ENCODE measurements at places on chromosomes 6 and 20. TPM values are rescaled to one million over a fixed set of nuclear protein-coding genes. Genes with fewer than 3 reads are reported as not detected.

DNA sequence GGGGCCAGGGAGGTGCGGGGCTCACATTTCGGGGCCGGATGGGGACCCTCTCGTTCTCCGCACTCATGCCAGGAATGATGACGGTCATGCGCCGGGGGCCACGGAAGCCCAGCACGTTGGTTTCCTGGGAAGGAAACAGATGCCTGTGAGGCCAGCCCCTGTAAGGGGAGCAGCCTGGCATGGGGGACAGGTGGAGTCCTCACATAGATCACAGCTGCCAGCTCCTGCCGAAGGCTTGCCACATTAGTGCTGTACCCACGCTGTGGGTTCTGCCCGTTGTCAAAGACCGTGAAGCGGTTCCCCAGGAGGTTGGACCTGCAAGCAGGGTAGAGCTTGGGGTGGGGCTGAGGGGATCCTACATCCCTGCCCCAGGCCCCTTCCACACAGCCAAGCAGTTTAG is 6.7 kb upstream of the TEAD3 start:
- no peak for DNase-seq

Gene B3GAT2
- total RNA-seq: not detected

DNA sequence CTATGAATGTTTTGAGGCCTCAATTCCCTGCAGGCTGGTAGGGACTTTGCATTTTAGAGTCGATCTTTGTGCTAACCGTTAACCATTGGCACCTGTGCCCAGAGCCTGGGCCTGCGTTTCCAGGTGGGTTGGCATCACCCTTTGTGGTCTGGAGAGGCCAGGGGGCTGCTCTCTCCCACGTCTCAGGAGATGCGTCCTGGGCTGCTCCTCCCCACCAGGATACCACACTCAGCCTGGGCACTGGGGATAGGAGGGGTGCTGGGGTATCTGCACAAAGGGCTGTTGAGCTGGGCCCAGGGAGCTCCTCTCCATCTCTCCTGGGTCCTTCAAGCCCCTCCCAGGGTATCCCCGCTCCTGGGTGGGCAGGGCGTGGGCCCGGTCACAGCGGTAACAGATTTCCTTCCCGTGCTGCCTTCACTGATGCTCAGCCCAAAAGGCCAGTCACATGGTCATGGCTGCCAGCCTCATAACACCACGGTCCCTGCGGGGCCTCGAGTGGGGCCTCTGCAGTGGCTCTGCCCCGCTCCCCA is 266.2 kb downstream of the TAF4 start:
- DNase-seq: no peak

GRCh38 chr6:136201732-136202131 is 48.4 kb downstream of the MTFR2 start:
- no peak for DNase-seq

DNA sequence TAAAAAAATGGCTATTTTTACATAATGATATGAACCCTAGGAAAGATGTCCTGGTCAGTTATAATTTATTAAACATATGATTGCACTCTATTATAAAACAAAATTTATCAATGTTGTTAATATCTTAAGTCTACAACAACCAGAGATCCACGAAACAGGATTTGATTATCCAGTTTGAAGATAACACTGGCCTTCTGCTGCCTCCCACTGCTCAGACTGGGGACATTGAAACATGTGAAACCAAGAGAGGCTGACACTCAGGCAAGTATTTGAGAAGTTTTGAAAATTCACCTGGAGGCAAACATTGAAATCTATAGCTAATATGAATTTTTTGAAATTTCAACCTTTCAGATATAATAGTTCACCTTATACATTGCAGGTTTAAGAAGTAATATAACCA is 219.3 kb upstream of the HSF2 start:
- DNase-seq: no peak

- no peak for DNase-seq
Measured at GRCh38 chr20:61728786-61729770, 336.6 kb downstream of the TAF4 start.
